Stimulated activated CD8-positive, alpha-beta memory T cell treated with anti-CD3 and anti-CD28 coated beads, Interleukin-4, amount 100 ng/mL, for 1 hour (primary cell): ENCODE measurements at places on chromosomes 4 and X.

DNA sequence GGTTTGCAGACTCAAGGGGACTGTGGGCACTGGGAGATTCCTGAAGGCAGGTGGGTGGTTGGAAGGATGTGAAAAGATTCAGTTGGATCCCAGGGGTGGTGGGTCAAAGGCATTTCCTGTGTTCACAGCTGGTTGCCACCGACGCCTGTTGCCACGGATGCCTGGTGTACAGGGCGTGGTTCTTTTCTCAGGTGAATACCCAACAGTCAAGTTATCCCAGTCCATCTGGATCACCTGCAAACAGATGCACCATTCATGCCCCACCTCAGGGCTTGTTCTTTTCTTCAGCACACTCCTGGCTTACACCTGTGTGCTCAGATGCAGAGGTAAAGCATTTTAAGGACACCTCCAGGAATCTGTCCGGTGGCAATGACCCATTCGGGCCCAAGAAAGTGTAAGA lies 55.8 kb upstream of the SHOX start:
- DNase-seq, result no peak

DNA sequence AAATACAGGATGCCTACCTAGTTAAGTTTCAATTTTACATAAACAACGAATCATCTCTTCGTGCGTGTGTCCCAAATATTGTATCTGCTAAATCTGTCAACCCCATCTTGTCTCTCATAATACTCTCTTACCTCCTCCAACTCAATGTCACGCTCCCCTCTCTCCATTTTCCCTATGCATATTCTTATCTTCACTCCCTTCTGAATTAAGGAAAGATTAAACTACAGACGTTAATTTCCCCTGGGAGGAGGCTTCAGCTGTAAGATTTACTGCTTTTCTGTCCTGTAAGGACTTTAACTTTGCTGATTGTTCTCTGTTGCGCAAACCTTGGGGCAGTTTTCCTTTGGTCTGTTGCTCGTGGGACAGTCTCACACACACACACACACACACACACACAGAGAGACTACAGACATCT lies 455 bp upstream of the ABCB7 start:
- DNase-seq, result no peak

- DNase-seq, result no peak
Observed at GRCh38 chr4:142645475-142646108, 200.5 kb downstream of the INPP4B start.

DNA sequence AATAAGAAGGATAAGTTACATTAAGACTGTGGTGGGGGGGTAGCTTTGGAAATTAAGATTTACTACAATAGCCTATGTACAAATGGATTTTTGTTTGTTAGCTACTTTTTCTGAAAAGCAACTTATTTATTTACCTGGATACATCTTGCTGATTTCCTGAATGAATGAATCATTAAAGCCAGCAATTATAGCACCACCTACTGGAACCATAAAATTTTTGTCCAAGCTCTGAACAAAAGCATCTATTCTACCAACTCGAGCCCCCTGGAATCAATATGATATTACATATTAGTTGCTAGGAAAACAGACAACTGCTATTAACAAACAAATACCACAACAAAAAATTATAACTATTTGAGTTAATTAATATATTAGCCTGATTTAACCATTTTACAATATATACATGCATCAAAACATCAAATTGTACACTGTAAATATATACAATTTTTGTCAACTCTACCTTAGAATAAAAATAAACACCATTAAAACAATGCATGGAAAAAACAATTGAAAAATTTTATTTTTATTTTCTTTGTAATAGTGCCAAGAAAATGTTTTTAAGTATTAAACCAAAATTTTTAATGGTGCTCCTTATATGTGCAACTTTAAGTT lies 15.3 kb downstream of the SEPSECS start:
- DNase-seq, result no peak

DNA sequence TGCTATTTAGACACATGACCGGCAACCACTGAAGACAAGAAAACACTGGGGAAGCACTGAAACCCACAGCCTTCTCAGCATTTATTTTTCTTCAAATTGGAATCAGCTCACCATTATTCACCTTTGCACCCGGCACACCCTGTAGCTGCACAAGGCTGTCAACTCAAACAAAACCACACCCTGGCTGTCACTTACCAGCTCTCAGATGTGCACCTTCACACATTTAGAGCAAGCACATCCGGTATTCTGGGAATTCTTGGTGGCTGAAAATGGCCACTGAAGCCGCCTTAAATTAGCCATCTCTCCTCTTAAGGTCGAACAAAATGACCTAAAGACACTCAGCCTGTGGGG lies 5.9 kb downstream of the ZFYVE28 start:
- no peak for DNase-seq

- no peak for DNase-seq
Observed at GRCh38 chrX:13540602-13541001, 28.8 kb upstream of the EGFL6 start.

- DNase-seq, result no peak
Observed at GRCh38 chr4:107213880-107214279, 177.8 kb upstream of the DKK2 start.

DNA sequence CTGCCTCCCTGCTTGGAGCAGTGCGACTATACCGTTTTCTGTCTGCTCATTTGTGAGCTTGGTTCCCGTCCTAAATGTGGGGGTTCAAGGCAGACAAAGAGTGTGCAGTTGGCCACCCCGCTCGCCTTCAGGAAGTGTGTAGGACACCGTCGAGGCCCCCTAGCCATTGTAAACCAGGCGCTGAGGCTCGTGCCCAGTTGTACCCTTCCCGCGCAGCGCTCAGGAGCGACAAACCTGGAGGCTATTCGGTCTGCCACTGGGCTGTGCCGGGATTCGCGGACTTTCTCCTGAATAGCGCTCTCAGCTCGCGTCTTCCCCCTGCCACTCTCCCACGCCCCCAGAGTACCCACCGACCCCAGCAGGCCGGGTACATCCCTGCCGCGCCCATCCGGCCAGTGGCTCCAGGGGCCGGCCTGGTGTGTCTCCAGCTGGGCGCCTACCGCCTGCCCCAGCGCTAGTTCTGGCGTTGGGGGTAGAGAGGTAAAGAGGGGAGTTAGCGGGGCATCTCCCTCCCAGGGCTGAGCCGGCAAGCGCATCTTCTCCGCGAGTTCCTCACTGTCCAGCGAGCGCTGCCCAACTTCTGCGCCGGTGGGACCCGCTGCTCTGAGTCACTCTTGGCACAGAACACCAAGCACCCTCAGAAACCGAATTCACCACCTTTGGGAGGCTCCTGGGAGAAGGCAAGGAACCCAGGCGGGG lies 880 bp upstream of the LONRF3 start:
- no peak for DNase-seq

GRCh38 chr4:112521123-112522023 lies 5.4 kb upstream of the NEUROG2 start:
- DNase-seq, result no peak

GRCh38 chr4:101238706-101239105 lies 108.6 kb downstream of the PPP3CA start:
- DNase-seq, result no peak

- no peak for DNase-seq
Observed at GRCh38 chr4:111143510-111143909, 520.6 kb upstream of the PITX2 start.

DNA sequence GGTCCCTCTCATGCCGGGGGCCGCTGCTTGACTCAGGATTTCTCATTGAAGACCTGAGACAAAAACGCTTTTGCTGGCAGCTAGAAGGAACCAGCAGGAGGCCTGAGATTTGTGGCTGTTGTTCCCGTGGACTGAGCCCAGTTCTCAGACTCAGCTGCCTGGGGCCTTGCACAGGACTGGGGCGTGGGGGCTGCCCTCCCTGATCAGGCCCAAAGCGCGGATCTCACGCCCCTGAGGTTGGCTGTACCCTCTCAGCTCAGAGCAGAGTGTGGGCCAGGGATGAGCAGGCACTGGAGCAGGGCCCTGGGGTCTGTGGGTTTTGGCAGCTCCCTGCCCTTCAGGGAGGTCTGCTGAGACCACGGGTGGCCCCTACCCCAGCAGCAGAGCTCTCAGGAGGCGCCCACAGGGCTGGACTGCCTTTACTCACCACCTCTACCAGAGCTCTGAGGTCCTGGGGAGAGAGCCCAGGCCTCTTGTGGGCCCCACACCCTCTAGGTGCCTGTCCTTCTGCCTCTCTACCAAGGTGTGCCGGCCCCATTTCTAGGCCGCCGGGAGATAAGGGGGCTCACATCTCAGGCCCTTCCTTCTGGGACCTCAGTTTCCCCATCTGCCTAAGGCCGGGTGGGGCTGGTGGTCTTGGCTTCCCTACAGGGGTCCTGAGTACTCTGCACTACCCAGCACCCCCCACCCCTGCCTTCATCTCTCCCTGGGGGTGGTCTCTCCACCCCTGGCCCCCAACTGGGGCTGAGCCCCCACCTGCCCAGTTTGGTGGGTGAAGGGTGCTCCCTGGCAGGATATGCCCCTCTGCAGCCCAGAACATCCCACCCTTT lies 5.6 kb downstream of the MSANTD1 start:
- no peak for DNase-seq

GRCh38 chrX:41022566-41022965 lies 62.7 kb upstream of the USP9X start:
- DNase-seq, result no peak

DNA sequence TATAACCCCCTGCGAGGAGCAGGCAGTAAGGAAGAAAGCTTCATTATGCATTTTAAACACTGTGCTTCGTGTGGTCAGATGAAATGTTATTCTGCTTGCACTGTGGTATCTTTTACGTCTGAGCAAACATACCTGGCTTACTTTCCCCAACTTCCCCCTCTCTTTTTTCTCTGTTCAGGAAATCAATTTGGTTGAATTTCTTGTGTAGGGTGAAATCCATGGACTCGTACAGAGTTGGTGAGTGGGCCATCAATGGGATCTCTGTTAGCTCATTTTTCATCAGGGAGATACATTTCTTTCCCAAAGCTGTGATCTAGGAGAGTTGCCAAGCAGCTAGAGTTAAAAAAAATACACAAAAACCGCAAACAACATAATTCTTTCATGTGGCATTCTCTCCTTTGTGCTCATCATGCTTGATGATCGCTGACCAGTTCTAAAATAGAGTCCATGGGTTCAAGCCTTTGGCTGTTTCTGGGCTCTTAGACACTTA lies 98.5 kb downstream of the FRAS1 start:
- DNase-seq, result no peak

- DNase-seq, result no peak
Observed at GRCh38 chr4:141636771-141637460, 533 bp downstream of the IL15 start.

DNA sequence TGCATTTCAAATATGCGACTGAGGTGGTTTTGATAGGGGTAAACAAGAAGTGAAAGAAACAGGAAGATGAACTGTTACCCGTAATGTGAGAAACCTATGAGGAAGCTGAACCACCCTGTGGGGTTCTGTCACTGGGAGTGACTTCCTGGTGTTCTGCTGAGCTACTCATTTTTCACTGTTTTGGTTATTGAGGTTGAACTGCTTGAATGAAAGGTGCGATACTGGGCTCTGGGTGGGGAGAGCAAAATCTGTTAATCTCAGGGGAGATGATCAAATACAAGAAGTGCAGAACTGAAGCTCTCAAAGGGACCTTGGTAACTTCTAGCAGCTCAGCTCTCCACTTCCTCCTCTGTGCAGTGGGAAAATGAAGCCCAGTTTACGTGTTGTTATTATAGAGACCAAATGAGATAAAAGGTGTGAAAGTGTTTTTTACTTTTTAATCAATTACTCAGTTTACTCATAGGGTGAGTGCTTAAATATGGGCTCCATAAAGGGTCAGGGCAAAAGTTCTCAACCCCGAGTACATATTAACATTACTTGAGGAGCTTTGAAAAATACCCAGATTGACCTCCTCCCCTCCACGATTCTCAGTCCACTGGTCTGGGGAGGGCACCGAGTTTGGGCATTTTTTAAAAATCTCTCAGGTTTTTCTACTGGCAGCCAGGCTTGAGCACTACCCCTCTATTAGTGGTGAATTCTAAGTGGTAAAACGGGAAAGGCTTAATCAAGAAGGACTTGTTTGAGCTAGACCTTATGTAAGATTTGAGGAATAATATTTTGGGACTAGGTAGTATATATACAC lies 66.7 kb downstream of the COQ2 start:
- DNase-seq, result no peak

- DNase-seq, result no peak
Observed at GRCh38 chr4:26178854-26179253, 142.0 kb upstream of the RBPJ start.

GRCh38 chr4:158333820-158334219 lies 123.5 kb downstream of the TMEM144 start:
- no peak for DNase-seq

- DNase-seq, result no peak
Observed at GRCh38 chr4:177923888-177924287, 481.7 kb upstream of the AGA start.

DNA sequence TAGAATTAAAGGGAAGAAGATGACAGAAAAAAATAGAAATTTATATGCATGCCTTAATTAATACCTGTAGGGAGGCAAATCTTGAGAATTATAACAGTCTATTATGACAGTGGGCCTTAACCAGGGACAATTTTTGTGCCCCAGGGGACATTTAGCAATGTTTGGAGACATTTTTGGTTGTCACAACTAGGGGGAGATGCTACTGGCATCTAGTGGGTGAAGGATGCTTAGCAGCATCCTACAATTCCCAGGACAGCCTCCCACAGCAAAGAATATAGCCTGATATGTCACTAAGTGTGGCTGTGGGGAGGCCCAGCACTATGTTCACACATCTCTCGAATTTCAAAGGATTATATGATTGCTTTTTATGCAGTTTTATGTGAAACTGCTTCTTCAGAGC lies 10.5 kb downstream of the GPR82 start:
- no peak for DNase-seq

DNA sequence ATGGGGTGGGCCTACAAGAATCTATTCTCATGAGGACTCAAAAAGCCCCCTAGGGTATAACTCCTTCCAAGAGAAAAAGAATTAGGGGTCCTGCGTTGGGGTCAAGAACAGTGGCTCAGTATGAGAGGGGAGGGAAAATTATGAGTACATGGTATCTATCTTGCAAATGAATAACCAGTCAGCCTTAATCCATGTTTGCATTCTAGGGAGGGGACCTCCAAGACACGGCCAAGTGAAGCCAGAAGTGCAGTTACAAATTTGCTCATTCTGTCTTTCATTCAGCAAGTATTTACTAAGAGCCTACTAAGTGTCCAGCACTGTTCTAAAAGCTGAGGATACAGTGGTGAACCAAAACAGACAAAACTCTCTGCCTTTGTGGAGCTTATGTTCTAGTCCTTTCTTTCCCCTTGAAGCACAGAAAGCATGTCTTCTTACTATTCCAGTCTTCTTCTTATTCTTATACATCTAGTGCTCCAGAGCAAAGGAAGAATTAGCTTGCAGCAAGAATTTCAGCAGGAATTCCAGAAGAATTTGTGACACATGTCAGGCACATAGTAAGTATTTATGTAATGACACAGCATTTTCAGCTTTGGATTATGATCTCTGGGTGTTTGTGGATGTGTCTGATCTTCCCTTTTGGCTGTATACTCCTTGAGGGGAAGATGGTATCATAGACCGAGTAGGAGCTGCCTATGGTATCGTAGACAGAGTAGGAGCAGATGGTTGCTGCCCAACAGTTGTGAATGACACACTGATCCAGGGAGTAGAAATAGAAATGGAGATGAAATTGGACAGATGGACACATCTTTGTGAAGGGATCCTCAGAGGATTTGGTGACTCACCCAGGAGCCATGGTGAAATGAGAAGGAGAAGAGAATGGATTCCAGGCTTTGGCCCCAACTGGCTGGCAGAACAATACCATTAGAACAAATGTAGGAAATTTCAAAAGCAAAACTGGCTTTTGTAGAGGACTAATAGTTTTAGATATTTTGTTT lies 75.9 kb downstream of the COQ2 start:
- DNase-seq, result no peak

- no peak for DNase-seq
Observed at GRCh38 chr4:100421361-100421978, 96.4 kb downstream of the EMCN start.

GRCh38 chr4:168502861-168503260 lies 6.0 kb downstream of the PALLD start:
- no peak for DNase-seq
